DMS79 (cell line): ENCODE measurements at places on chromosomes 7 and 10.

GRCh38 chr7:24716480-24717246, 40.6 kb downstream of the GSDME start:
- no peak for DNase-seq

DNA sequence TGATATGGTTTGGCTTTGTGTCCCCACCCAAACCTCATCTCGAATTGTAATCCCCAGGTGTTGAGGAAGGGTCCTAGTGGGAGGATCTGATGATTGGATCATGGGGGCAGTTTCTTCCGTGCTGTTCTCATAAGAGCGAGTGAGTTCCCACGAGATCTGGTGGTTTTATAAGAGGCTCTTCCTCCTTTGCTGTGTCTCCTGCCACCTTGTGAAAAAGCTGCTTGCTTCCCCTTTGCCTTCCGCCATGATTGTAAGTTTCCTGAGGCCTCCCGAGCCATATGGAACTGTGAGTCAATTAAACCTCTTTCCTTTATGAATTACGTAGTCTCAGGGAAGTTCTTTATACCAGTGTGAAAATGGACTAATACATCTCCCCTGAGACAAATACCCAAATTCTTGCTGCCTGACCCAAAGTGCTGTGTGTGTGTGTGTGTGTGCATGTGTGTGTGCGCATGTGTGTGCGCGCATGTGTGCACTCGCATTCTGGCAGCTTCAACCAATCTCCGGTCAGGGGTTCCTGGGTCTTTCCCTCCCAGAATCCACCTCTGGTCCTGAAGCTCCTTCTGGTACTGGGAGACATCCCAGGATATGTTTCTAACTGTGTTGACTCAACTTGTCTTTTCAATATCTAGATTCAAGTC, 98.1 kb upstream of the LRRC4 start:
- no peak for DNase-seq

GRCh38 chr10:89574368-89574767, 39.0 kb upstream of the SLC16A12 start:
- no peak for DNase-seq

DNA sequence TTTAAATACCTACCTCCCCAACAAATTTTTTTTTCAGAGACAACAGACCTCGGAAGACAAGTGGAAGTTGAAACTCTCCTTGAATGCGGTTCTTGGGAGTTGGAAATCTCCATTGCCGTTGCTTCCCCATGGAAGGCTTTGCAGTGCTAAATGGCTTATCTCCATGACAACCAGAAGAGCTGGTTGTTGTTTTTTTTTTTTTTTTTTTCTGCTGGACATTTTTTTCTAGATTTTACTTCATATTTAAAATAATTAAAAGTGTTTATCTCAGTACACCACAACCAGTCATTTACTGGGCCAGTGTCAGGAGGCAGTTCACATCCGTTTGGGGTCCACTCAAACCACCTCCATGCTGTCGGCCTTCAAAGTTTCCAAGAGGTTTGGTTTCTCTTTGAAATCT, 348.5 kb upstream of the PRKCQ start:
- DNase-seq = no peak

GRCh38 chr7:111789870-111790269, 227.6 kb upstream of the IMMP2L start:
- DNase-seq = no peak

- no peak for DNase-seq
Measured at GRCh38 chr7:14024406-14024805, 34.9 kb upstream of the ETV1 start.

DNA sequence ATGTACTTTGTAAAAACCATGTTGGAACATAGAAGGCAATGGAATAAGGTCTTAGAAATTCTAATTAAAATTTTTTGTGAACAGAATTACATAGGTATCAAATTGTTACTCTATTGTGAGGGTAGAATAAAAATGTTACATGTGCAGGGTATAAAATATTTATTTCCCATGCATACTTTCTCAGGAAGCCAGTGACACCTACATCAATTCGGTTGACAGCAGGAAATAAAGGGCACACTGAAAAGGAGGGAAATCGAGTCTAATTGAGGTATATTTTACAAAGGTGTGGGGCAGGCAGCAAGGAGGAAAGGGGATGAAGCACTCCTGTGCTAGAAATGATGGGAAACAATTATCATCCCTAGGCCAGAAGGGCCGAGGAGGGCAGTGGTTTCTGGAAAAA, 244.9 kb downstream of the C7orf25 start:
- DNase-seq = no peak

GRCh38 chr10:5744849-5745248, 60.2 kb downstream of the TASOR2 start:
- no peak for DNase-seq
